Kidney capillary endothelial cell (primary cell): ENCODE measurements at places on chromosomes 16 and 17.

GRCh38 chr16:82835487-82836155 lies 208.9 kb downstream of the CDH13 start:
- DNase-seq: no peak

- DNase-seq: no peak
Observed at GRCh38 chr17:80612997-80613731, 68.5 kb downstream of the RPTOR start.

- DNase-seq: no peak
Observed at GRCh38 chr16:87169509-87169995, 147.6 kb downstream of the C16orf95 start.

GRCh38 chr17:27615121-27615520 lies 15.9 kb upstream of the LGALS9 start:
- DNase-seq: no peak

- DNase-seq: no peak
Observed at GRCh38 chr16:74691093-74691855, 9.4 kb downstream of the MLKL start.

DNA sequence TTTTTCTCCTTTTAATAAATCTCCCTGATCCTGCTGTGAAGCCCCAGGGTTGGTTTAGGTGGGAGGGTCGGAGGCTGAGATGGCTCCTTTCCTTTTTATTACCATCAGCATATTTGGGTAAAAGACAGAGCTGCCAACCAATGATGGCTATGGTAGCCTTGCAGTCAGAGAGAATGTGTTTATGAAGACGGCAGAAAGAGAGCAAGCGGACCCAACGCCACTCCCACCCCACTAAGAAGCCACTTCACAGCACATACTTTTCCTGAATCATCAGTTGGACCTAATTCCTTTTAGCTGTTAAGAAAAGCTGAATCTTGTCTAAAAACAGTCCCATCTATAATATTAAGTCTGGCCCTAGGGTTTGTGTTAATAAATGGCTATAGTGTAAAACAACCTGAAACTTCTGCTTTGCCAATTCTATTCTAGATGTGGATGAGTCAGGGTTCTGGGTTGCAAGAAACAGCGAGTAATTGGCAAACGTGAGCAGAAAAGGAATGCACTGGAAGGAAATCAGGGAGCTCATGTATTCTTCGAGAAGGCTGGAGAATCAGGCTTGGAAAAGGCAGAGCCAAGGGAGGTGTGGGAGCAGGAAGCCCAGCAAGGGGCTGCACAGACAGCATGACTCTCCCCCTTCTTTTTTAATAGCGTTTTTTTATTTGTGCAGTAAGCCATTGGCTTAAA lies 34.0 kb upstream of the PRKCA start:
- no peak for DNase-seq

DNA sequence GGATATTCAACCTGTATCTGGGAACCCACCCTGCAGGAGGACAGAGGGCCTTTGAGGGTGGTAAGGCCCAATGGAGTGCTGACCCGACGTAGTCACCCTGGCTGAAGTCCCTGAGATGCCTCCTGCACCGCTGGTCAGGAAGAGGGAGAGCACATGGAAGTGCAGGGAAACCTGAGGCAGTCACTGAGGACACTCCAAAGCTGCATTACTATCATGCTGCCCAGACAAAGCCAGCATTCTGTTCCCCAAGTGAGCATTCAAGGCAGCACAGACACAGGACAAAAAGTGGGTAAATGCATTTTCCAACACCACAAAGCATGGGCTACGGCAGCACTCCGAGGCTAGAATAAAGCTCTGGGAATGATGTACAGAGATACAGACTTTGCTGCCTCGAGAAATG lies 46.8 kb upstream of the BCAR1 start:
- DNase-seq: no peak

GRCh38 chr16:49556249-49556605 lies 182.6 kb downstream of the C16orf78 start:
- DNase-seq: no peak

DNA sequence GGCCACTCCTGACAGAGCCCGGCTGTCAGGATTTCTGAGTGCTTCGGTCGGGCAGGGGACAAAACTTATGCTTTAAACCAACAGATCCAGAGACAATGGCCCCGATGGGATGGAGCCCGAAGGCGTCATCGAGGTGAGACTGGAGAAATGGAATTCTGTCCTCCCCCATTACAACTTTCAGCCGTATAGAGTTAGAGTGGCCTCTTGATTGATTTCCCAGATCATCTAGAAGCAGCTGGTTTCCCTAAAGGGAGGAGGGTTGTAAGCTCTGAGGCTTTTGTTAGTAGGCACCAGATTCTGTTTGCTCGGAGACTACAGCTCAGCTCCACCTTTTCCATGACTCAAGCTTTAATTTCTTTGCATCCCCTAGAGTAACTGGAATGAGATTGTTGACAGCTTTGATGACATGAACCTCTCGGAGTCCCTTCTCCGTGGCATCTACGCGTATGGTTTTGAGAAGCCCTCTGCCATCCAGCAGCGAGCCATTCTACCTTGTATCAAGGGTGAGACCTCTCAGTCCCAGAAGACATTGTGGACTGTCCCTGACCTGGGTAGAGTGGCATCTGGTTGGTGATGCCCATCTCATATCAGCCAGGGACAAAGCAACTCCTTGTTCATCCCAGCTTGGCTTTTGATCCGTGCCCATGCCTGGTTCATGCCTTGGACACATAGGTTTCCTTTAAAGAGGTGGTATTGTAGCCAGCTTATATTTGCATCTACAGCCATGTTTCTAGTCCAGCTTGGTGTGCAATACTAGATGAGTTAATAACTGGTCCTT lies 5.1 kb upstream of the CD68 start:
- no peak for DNase-seq

DNA sequence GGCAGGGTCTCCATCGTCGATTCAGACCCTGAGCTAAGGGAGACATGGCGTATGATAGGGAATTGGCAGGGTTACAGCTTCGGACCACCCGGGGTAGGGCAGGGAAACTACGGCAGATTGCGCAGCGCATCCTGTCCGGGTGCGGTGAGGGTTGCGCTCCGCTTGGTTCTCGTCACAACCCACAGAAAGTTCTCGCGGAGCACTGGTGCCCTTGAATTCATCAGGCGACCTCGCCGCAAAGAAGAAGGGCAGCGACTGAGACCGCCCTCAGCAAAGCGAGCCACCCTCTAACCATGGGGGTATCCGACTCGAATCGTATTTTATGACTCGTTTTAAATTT lies 1.2 kb downstream of the HS3ST3B1 start:
- DNase-seq: peak; percentile 36

DNA sequence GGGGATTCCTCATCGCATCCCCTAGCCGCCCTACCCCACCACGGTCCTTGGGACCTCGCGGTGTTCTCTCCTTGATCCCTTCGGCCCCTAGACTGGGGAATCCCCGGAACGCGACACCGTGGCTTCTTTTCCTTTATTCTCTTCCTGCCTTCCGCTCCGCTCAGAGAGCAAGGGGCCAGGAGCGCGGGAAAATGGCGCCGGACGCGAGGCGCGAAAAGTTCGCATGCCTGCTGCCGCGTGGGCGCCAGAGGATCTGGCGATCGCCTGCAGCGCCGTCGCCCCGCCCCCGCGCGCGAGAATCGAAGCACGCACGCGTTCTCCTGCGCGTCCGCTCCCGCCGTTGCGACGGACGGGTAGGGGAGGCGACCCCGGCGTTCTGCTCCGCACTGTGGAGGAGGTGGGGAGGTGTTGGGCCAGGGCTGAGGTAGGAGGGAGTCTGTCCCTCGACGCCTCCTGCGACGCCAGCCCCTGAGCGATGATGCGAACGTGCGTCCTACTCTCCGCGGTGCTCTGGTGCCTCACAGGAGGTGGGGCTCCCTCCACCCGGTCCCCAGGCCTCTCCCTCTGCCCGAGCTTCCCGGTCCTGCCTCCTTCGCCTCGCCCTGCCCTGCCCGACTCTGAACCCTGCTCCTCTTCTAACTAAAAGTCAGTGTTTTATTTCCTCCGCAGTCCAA lies at the start of gene ZPBP2:
TSS of gene ZPBP2 (plus strand) at position 323 of the 674 bp plus-strand sequence. CDS start at position 476, 153 bp downstream.
- DNase-seq: no peak

DNA sequence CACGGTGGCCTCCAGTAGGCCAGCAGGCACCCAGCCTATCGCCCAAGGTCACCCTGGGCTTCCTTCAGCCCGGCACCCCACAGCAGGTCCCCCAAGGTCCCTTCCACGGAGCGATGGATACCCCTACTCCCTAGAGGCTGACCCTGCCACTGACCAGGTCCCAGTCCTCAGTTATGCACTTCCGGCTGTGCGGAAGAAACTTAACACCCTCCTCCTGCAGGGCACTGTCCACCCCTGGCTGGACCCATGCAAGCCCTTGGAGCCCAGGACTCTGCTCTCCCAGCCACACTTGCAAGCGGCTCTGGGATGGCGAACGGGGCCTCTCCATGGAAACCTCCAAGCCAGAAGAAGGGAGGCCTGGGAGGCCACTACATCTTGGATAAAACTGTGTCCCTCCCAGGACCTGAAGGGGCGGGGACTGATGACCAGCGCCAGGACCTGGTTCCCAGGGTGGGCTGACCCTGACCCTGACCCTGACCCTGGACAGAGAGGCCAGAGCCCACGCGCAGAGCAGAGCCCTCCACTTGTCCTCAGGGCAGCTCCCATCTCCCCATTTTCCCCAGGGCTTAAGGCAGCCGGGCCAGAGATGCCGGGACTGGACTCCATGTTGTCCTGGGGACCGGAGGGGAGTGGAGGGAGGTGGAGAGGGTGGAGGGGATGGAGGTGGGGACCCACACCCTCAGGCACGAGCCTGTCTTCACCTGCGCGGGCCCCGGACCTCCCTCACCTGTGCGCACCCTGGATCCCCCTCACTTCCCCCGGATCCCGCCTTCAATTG lies 734 bp downstream of the CEP131 start:
- no peak for DNase-seq

DNA sequence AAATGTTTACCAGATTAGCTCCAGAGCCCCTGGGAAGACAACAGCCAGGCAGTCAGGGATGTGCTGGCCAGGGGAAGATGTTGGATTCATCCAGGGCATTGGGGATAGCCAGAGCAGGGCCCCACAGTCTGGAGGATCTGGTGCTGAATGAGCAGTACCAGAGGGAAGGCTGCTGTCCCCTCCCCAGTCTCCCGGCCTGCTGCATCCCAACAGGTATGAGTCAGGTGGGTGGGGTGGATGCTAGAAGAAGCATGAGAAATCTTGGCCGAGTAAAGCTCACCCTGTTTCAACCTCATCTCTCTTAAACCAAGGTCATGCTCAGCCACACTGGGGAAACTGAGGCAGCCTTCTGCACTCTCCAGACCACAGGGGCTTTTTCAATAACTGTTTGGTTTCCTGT lies 71.9 kb upstream of the SEC14L1 start:
- no peak for DNase-seq

DNA sequence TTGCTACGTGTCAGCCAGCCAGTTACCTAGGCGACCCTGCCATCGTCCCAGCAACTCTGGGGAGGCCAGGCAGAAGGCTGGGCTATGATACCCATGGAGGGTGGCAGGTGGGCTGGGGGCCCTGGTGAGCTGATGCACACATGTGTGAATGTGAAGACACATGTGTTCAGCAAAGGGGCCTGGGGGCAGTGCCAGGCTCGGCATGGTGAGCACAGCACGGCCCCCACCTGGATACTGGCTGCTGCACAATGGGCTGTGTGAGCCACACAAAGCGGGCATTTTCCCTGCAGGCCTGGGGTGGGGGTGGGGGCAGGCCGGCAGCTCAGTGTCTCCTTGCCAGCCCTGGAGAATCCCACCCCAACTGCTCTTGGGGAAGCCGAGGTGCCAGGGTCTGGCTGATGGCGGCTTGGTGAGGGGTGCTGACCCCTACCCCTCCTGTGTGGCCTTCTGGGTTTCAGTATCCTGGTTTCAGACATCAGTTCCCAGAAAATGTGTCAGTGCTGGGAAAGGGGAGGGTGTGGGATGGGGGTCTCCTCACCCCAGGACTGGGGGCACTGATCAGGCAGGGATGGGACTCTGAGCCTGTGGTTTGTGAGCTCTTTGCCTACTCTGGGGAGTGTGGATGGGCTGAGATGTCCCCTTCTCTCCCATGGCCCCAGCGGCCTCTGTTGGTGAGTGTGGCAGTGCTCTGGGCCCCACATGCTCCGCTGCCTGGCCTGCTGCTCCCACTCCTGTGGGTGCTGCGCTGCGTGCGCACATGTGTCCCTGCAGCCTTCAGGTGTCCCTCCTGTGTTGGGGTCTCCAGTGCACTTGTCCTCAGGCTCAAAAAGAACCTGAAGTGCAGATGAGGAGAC lies 5.1 kb downstream of the LLGL1 start:
- no peak for DNase-seq

GRCh38 chr17:81385320-81386111 lies 9.7 kb upstream of the BAHCC1 start:
- DNase-seq: no peak

GRCh38 chr16:14309906-14310305 lies 238.8 kb downstream of the MRTFB start:
- DNase-seq: no peak

DNA sequence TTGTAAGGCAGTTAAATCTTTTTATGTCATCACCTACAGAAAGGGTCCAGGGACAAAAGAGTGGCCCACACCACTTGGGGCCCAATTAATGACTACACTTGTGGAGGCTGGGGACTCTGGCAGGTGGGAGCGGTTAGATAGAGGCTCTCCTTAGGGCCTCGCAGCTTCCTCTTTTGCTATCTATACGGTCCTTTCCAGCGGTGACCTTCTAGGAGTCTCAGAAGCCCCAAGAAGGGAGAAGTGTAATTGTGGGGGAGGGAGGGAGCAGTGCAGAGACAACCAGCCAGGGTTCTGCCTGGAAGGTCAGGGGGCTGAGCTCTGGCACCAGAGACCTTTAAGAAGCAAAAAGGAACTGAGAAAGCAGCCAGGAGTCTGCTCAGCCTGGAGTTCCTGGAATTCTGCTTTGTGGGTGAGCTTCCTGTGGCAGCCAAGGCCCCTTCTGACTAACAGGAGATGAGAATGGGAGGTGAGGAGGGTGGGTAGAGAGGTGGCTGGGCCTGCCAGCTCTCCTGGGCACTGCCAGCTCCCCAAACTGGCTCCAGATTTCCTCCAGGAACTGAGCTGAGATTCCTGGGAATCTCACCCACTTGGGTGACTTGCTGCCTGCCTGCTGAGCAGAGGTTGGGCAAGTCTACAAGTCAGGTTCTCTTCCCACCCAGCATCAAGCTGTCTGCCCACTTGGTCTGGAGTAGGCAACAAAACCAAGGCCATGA lies 16.3 kb upstream of the MAP3K14 start:
- no peak for DNase-seq

- DNase-seq: no peak
Observed at GRCh38 chr17:54172985-54173316, 350.2 kb downstream of the KIF2B start.

GRCh38 chr16:1343428-1344242 lies 8.0 kb downstream of the TSR3 start:
- no peak for DNase-seq
